ENCODE measurements at places on chromosomes 3 and 15.

DNA sequence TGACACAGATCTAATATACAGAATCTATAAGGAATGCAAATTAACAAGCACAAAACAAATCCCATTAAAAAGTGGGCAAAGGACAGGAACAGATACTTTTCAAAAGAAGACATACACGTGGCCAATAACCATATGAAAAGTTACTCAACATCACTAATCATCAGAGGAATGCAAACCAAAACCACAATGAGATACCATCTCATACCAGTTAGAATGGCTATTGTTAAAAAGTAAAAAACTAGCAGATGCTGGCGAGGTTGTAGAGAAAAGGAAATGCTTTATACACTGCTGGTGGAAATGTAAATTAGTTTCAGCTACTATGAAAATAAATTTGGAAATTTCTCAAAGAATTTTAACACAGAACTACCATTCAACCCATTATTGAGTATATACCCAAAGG, 50.7 kb downstream of the ADAMTS17 start:
- DNase-seq: peak; percentile 49

- DNase-seq: no peak
These were observed 36.0 kb downstream of the USP13 start for GRCh38 chr3:179688850-179689249.

GRCh38 chr15:64162478-64162868, 349 bp downstream of the PPIB start:
- no peak for DNase-seq

GRCh38 chr3:197196192-197196591, 102.2 kb downstream of the DLG1 start:
- no peak for DNase-seq

GRCh38 chr3:13530241-13531009, 18.5 kb upstream of the FBLN2 start:
- DNase-seq: no peak

GRCh38 chr15:57227899-57228298, 148.4 kb upstream of the CGNL1 start:
- no peak for DNase-seq
